Inflammatory macrophage (primary cell): ENCODE measurements at places on chromosomes 3 and 15.

DNA sequence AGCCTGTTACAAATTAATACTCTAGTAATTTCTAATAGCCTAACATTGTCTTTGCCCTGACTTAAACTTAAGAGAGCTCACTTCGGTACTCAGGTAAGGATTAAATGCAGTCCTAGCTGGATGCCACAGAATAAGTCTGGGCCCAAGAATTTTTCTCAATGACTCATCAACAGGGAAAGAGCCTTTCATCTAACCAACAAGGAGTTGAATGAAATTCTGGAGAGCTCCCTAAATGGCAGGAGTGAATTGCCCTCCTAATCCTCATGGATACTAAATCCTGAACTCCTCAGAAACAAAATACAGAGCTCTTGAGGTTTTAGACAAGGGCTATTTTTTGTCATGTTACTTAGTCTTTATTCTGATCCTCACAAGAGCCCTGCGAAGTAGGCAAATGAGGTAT lies 159.5 kb downstream of the PLCH1 start:
- DNase-seq = no peak

DNA sequence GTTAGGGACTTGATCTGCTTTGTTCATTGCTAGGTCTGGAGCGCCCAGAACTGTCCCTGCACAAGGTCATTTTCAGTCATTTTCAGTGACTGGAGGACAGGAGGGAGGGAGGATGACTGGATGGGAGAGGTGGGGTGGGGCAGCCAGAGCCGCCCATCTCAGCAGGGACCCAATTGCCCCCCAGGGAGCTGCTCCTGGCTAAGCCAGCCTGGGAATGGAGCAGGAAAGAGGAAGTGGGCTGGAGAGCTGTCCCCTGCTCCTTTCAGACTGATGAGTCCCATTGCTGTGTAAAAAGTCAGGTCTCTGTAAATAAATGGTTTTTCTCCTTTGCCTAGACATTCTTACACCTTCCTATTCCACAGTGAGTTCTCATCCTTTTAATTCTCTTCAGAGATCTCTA lies 98.4 kb upstream of the RAD18 start:
- no peak for DNase-seq

DNA sequence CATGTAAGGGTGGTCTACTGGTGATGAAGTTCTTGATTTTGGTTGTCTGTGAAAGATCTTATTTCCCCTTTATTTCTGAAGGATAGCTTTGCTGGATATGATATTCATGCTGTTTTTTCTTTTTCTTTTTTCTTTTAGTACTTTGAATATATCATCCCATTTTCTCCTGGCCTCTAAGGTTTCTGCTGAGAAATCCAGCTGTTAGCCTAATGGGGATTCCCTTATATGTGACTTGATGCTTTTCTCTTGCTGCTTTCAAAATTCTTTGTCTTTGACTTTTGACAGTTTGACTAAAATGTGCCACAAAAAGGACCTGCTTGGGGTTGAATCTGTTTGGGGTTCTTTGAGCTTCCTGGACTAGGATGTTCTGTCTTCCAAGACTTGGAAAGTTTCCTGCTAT lies 62.6 kb downstream of the AP4E1 start:
- no peak for DNase-seq

GRCh38 chr15:40436116-40436891 lies 4.4 kb upstream of the BAHD1 start:
- DNase-seq = no peak

DNA sequence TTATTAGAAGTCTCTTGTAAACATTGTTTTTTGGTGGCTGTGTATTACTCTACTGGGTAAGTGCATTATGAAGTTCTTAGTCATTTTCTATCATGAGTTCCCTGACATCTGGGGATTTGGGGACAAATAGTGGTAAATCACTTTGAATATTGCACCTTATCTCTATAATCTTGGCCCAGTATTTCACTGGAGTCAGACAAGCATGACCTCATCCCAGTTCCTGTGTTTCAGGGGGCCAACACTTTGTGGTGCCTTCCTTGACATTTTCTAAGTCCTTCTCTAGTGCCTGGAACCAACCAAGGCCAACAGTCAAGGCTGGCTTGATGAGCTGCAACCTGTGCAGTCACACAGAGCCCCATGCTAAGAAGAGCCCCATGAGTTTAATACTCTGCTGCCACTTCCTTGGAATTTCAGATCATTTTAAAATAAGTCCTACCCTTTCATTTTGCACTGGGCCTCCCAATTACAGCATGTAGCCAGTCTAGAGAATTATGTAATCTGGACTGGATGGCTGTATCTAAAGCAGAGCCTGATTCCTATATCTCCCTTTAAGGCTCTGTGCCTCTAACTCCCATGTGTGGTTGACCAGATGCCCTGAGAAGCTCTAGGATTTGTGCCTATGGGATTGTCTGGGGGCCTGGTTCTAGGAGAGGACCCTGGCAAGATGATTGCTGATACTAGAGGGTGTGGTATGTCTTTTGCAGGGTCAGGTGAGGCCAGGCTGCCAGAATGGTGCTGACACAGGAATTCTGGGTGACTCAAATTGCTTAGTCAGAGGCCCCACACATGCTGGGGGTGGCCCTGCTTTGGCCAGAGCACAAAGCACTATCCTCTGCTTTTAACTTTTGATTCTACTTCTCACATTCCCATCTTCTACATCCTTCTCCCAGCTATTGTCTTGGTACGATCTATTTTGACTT lies 319.6 kb upstream of the TBC1D5 start:
- no peak for DNase-seq

DNA sequence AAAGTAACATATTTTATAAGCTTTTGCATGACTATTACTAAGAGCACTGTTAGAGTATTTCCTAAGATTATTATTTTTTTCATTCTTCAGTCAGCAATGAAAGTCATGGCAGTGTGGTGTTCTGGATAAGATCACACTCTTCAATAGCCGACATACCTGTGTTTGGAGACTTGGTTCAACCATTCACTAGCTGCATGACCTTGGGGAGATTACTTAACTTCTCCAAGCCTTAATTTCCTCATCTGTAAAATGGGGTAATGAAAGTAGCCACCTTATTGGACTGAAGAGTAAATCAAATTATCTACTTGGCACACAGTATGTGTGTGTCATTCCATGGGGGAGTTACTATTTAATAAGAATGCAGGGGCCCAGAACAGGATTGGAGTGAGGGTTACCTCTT lies 24.5 kb upstream of the PCOLCE2 start:
- DNase-seq = peak; percentile 5

DNA sequence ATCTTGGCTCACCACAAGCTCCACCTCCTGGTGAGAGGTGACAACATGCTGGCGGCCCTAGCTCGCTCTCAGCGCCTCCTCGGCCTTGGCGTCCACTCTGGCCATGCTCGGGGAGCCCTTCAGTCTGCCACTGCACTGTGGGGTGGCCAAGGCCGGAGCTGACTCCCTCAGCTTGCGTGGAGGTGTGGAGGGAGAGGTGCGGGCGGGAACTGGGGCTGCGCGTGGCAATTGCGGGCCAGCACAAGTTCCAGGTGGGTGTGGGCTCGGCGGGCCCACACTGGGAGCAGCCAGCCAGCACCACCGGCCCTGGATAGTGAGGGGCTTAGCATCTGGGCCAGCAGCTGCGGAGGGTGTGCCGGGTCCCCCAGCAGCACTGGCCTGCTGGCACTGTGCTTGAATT lies 275.7 kb upstream of the P2RY1 start:
- no peak for DNase-seq
